ENCODE measurements at places on chromosomes 16 and 17.
A peak's percentile ranks its signal among the peaks of the same experiment; 100 is the strongest.

DNA sequence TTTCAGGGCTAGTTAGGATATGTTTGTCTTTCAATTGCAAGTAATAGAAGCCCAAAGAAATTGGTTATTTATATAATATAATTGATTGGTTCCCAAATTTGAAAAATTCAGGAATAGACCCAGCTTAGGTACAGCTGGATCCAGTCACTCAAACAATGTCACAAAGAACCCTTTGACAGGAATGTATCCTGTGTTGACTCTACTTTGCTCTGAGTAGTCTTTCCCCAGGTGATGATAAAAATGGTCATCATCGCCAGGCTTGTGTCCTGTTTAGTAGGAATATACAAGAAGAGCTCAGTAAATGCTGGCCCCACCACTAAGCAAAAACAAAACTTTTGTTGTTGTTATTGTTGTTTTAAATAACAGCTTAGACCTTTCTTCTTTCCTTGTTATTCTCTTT, 35.0 kb downstream of the MAPT start:
- no peak for DNase-seq

DNA sequence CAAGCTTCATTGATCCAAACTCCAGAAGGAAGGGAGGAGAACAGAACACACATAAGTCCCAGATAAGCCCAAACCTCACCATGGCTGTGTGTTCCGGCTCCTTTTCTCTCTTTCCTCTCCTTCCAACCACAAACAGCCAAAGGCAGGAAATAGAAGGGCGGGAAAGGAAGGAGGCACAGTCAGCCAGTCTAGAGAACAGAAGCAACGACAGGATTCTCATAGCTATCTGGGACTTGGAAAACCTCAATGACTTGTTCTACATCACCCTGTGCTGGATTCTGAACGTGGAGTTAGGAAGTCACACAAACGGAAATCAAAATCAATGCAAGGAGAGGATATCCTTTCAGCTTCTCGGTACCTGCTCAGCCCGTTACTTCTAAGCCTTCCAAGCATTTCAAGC, 9.0 kb downstream of the CRK start:
- no peak for DNase-seq

GRCh38 chr17:40341808-40342503, 22.6 kb downstream of the GJD3 start:
- DNase-seq: no peak

- no peak for DNase-seq
Observed at GRCh38 chr17:65485388-65486299, 75.8 kb downstream of the AXIN2 start.

DNA sequence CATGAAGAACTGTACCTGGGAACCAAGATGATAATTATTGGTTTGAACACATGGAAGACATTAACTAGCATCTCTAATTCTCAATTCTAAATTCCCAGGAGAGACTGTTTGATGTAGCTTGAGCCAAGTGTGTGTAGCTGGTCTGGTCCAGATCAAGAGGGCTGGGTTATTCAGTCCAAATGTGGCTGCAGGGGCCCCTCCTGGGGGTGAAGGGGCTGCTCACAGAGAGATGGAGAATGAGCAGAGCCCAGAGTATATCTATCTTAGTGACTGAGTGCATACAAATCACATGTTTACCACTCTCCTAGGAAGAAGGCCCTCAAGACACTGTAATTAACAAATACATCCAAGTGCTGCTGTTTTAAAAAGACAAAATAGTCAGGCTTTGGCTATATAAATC, 50.4 kb downstream of the HS3ST2 start:
- DNase-seq: no peak

- no peak for DNase-seq
Observed at GRCh38 chr17:28497931-28498330, 8.2 kb upstream of the FOXN1 start.

- no peak for DNase-seq
Observed at GRCh38 chr17:81513372-81513752, 763 bp upstream of the ACTG1 start.

GRCh38 chr16:67648088-67648763, 3.3 kb downstream of the CARMIL2 start:
- no peak for DNase-seq

- DNase-seq: no peak
Observed at GRCh38 chr17:77478899-77479298, 338.1 kb downstream of the SEC14L1 start.

DNA sequence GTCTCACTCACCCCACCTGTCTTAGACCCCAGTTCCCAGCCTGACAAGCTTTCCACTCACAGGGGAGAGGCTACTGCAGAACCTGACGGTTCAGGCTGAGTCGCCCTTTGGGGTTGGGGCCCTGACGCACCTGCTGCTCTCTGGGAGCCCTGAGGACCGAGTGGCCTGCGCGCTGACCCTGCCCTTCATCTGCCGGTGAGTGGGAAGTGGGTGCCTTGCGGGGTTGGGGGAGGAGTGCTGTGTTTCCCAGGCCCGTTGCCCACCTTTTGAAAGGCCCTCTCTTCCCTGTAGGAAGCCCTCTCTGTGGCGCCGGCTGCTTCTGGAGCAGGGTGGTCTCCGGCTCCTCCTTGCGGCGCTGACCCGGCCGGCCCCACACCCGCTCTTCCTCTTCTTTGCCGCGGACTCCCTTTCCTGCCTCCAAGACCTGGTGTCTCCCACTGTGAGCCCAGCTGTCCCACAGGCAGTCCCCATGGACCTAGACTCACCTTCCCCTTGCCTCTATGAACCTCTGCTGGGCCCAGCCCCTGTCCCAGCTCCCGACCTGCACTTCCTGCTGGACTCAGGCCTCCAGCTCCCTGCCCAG, 6.1 kb upstream of the TGFB1I1 start:
- DNase-seq: no peak

DNA sequence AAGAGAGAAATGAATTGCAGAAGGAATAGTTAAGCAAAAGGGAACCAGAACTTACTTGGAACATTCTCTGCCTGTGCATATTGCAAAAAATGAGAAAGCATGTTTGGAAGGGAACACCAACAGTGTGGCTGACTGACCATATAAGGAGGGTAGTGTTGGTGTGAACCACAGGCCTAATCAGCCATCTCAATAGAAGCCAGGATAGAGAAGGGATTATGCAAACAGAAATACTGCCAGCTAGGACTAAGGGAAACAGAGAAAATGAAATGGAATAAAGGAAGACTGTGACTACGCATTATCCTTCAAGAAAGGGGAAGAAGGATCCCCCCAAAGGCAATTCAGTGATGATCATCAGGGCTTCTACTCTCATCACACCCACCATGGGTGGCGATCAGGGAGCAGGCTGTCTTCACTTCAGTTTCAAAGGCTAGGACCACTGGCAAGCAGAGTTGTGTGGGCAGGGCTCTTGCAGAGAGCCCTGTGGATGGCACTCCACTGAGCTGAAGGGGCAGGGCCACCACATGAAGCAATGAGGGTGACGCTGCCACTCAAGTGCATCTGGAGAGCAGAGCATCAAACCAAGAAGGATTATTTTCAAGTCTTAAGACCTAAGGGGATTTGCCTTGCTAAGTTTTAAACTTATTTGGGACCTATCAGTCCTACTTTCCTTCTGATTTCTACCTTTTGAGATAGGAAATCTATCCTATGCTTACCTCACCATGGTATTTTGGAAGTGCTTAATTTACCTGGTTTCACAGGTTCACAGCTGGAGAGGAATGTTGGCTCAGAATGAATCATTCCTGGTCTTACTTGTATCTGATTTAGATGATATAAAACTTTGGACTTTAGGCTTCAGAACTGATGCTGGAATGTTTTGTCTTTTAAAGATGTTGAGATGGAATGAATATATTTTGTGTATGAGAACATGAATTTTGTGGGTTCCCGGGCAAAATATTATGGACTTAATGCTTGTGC, 140.5 kb downstream of the SSH2 start:
- DNase-seq: no peak

GRCh38 chr17:75073618-75074047, 14.1 kb upstream of the SLC16A5 start:
- peak; percentile 86 for DNase-seq

GRCh38 chr17:72861811-72862210, 230.7 kb downstream of the SLC39A11 start:
- no peak for DNase-seq

- no peak for DNase-seq
Observed at GRCh38 chr16:49658531-49658930, 197.4 kb downstream of the ZNF423 start.

DNA sequence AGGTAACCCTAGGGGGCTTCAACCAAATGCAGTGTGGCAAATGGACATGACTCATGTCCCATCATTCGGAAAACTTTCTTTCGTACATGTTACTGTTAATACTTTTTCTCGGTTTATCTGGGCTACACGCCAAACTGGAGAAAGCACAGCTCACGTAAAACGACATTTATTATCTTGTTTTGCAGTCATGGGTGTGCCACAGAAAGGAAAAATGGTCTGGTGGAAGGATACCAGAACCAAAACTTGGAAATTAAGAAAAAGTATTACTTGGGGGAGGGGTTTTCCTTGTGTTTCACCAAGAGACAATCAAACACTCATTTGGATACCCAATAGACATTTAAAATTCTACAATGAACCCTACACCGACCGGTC, 23.6 kb downstream of the ALOX15B start:
- no peak for DNase-seq

GRCh38 chr17:2719861-2720260, 8.3 kb upstream of the CLUH start:
- no peak for DNase-seq

Measured in AG09309 (cell line).